ENCODE measurements at places on chromosomes 7 and 10.
A peak's percentile ranks its signal among the peaks of the same experiment; 100 is the strongest.

DNA sequence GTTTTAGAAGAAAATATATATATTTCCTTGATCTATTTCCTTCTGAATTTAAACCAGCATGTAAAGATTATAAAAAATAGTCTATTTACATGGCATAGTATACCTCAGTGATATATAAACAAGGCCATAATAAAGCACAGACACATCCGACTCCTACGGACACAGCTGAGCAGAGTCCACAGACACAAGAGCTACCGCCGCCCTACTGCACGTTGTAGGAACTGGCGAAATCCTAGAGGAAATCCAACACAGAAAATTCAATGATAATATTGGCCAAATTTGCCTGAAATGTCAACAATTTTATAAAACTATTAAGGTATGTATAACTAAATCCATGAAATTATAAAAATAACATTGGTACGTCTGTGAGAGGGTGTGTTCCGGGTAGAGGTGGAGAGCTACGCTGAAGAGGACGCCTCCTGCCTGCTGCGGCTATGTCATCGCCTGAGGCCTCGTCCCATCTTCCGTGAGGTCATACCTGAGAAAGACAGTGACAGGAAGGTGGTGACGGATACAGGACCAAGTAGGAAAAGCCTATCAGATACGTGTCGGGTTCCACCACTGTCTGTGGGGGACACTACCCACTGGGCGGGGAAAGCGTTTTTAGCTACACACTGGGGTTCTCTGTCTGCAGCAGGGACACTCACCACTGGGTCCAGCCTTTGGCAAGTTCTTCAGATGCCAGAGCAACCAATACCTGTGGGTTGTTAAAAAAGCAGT, 29.3 kb upstream of the NCAPG2 start:
- no peak for DNase-seq

- DNase-seq: no peak
Measured at GRCh38 chr7:98210513-98211220, 572 bp upstream of the BHLHA15 start.

- no peak for DNase-seq
Measured at GRCh38 chr10:118062798-118063238, 16.1 kb upstream of the RAB11FIP2 start.

- no peak for DNase-seq
Measured at GRCh38 chr10:77457266-77457665, 180.3 kb downstream of the KCNMA1 start.

DNA sequence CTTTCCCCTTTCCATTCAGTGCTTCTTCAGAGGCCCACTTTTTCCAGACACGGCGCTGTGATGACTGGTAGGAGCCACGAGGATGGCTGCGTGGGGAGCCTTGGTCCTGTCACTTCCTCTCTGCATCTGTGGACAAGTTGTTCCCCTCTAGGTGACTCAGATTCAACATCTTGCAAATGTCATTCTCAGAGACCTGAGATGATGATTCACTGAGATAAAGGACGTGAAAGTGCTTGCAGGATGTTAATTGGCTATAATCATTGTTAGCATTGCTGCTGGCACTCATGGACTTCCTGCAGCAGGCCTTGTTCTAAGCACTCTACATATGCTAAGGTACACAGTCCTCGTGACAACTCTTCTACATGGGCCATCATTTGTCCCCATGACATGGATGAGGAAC, 489.8 kb upstream of the ZMIZ1 start:
- no peak for DNase-seq

DNA sequence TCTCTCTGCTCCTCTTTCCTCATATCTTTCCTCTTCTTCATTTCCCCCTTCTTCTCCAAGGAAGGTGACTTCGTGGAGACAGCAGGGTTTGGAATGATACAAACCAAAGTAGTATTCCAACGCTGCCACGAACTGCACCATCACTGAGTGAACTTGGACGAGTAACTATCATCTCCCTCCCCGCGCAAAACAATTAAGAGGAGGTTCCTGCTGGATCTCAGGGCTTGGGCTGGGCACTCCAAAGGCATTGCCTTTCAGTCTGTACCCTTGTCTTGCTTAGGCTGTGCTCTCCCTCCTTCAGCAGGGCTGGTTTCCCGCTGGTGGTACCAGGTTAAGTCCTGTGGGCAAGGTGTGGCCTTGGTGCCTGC, 790 bp upstream of the PITX3 start:
- no peak for DNase-seq

GRCh38 chr7:95693551-95694333, 78.6 kb upstream of the DYNC1I1 start:
- no peak for DNase-seq

- DNase-seq: no peak
Measured at GRCh38 chr7:71885487-71885886, 526.7 kb downstream of the CALN1 start.

DNA sequence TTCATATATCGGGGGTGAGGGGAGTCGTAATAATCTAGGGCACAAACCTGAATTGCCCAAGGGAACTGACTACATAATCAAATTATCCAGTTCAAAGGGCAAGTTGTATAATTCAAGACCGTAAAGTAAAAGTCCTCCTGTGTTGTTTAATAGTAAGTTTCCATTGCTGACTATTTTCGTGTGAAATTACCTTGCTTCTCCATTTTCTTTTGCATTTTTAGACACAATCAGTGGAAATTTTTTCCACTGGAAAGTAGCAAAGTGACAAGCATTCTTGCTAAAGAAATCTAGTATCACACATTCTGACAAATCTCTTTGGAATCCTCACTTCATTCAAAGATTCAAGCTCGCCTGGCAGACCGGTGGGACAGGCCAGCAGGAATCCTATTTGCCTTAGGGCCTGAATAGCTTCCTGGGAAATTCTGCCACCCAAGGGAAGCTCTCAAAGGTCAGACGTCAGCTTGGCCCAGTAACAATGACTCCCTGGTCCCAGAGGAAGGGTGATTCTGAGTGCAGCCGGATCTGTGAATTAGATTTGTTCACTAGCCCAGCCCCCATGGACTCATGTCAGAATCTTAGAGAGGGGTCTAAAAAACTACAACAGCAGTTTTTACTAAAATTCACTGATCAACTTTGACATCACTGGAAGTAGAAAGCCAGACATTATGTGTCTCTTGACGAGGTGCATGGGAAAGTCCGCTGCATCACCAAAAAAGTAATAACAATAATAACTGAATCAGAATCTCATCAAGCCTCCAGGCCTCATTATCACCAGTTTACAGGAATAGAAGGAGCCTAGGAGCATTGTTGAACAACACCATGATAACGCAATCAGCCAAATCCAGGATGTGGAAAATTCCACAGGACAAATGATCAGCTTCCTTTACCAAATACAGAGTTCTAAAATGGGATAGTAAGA, 161.0 kb downstream of the SKIDA1 start:
- DNase-seq: no peak

- DNase-seq: no peak
Measured at GRCh38 chr10:18340496-18341051, 200.3 kb downstream of the CACNB2 start.

- no peak for DNase-seq
Measured at GRCh38 chr7:40234046-40234445, 99.2 kb downstream of the SUGCT start.

- DNase-seq: peak; percentile 37
Measured at GRCh38 chr10:74244097-74244685, 93.2 kb downstream of the ADK start.
